Stimulated activated CD8-positive, alpha-beta memory T cell treated with anti-CD3 and anti-CD28 coated beads, Interleukin-7, amount 100 ng/mL, for 48 hours (primary cell): ENCODE measurements at places on chromosomes 2 and 18.

- no peak for DNase-seq
These were observed 75.6 kb upstream of the REG3A start for GRCh38 chr2:79235135-79235534.

DNA sequence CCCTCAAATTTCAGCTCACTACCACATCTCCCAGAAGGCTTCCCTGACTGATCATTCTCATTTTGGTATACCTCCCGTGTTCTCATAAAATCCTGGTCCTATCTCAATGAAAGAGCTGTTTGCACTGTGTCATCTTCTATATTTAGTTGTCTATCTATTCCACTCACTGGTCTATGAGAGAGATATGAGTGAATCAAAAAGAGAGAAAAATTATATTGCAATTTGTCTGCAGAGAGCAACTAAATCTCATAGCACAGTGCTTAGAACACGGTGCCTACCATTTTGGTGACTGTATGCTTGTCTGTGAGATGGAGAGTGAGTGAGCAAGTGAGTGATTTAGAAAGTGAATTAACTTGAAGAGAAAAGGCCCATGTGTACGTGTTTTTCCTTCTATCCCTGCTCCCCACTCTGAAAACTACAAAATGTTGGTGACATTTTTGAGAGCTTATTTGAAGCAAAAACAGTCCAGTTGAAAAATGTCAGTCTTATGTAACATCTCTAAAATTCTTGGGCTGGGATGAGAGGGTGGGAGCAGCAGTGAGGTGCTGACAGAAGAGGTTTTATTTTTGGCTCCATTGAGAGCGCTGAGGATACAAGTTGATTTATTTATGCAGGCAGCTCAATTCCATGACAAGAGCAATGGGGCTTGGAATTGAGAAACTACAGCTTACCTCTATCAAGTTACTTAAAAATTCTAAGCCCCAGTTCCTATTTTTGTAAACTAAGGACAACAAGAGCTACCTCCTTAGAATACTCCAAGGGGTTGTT lies 373.5 kb upstream of the CHST9 start:
- no peak for DNase-seq

DNA sequence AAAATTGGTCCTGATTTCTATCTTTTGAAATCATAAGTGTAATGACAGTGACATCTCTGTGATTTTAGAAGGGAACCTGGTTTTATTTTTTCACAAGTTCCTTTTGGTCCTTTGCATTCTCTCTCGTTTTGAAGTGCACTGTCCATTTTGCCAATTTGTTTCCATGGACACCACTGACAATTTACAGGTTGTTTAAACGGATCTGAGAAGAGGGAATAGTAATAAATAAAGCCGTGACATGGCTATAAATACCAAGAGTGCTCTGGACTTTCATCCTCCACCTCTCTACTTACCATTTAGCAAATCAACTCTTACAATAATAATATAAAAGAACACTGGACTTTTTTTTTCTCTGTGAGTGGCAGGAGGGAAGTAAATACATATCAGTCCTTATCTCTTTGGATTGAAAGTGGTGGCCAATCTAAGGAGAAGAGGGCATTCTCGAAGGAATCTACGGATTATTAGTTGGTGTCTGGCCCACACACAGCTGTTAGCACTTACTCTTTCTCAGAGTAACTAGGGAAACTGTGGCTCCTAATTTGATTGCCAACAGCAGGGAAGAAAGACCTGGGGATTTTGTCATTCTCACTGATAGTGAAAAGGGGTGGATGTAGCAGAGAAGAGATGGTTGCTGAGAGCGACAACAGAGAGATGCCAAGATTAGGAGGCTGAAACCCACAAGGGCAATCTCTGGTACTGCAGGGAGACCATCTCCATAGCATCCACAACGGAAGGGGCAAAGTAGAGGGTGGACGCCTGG lies 108.7 kb upstream of the FSHR start:
- DNase-seq = no peak

- DNase-seq = no peak
These were observed 37.6 kb downstream of the ABCB11 start for GRCh38 chr2:168993538-168993937.

GRCh38 chr18:50451100-50451842 lies 76.4 kb downstream of the SKA1 start:
- DNase-seq = no peak

- DNase-seq = peak; percentile 9
These were observed 109.0 kb downstream of the CERS6 start for GRCh38 chr2:168565112-168565511.

DNA sequence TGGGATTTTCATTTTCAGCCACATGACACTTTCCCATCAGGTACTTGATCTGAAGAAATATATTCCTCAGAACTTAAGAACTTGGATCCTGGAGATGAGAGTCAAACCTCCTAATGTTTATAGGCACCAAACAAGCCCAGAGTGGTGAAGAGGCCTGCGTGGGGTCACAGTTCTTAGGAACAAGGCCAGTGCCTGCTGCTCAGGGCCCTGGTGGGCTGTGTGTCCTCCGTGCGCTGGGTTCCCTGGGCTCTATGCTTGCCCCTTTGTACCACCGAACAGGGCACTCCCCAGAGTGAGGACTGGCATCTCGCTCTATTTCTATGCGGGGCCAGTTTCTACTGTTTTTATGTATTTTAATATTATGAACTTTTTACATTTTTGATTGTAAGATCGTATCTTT lies 76.0 kb upstream of the RBM44 start:
- DNase-seq = no peak

GRCh38 chr2:240435457-240435947 lies at the start of gene GPC1:
Gene GPC1, plus strand, starts transcription at chr2:240435663. Its CDS starts 256 bp downstream, at chr2:240435919.
- DNase-seq = peak; percentile 37

DNA sequence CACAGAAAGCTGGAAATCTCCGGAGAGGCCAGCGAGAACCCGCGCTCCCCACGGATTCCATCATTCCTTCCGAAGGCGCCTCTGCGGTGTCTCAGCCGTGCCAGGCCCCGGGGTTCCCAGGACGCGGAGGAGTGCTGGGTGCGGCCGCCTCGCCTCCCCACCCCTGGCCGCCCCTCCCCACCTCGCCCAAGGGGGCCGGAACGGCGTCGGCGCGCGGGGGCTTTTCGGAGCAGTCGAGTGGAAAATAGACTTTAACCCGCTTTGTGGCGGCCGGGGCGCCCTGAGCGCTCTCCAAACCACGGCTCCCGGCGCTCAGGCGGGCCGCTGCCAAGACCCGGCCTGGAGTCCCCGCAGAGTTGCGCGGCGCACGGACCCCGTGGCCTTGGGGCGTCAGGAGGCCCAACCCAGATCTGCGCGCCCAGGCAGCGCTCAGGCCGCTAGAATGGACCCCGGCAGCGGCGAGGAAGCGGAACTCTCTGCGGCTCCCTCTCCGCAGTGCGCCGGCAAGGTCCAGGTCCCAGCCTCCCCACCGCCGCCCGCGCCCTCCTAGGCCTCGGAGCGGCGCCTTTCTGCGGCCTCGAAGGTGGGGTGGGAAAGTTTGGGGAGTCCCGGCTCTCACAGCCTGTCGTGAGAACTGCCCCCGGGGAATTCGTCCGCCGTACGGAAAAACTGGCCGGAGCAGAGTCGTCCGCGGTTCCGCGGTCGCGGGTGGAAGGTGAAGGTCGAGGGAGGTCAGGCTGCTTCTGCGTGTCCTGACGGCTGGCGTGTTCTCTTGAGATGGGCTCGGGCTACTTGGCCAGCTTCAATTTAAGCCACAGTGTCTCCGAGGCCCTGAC lies 1.2 kb upstream of the EMX1 start:
- no peak for DNase-seq

DNA sequence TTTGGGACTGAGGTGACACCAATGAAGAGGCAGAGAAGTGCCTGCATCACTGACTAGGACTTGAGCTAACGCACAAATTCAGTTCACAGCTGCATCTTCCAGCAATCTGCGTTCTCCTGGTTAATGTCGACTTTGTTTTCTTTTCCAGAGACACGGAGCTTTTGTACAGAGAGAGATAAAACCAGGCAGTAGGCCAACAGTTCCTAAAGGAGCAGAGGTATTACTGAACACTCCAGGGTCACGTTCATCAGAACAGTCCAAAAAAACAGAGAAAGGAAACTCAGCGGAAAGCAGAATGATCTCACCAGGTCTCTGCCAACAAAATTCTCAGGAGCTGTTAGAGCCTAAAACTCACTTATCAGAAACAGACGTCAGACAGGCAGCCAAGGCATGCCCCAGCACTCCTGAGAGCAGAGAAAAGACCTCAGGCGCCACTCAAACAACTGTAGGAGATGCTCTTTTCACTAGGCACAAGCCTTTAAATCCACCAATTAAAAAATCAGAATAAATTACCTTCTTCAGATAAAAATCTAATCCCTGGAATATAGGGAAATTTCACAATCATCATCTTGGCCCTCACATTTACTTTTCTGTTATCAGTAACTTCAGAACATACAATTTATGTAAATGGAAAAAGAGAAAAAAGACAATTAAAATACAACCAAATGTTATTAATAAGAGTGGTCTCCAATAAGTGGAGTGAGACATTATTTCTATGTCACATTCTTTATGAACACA lies 95.9 kb upstream of the SPTBN1 start:
- DNase-seq = no peak

GRCh38 chr2:67755156-67755882 lies 307.5 kb downstream of the C1D start:
- no peak for DNase-seq

GRCh38 chr2:200625958-200626363 lies 40.1 kb downstream of the AOX1 start:
- no peak for DNase-seq

- DNase-seq = no peak
These were observed 25.4 kb upstream of the TANK start for GRCh38 chr2:161134547-161135518.

- no peak for DNase-seq
These were observed 8.5 kb downstream of the MEIS1 start for GRCh38 chr2:66443186-66443978.

DNA sequence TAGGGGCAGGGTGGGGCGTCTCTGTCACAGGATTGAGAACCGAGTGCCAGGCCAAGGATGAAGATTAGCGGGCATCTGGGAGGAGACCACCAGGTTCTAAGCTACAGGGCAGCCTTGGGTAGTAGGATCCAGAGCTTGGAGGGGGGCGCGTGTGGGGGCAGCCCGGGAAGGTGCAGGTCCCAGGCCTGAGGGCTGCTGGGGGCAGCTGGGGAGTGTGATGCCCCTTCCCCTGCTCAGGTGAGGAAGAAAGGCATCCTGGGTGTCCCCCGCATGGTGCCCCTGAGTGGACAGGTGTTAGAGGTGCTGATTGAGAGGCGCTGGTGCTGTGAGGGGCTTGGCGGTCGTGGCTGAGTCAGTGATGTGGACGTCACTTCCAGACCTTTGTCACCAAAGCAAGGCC lies 33.9 kb upstream of the MBP start:
- DNase-seq = no peak

DNA sequence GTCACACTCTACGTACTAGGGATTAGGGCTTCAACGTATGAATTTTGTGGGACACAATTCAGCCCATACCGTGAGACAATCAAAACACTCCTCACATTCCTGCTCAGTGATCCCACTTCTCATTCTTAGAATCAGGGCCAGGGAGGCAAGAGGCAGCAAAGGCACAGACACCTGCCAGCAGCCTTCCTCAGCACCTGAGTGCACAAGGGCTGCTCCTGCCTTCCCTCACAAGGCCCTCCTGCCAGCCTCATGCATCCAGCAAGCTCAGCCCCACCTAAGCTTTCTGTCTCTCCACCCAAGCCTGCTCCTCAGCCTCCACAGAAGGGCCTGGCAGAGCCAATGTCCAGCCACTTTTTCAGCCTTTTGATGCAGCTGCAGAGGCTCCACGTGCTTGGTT lies 141.6 kb downstream of the SP3 start:
- no peak for DNase-seq

- DNase-seq = no peak
These were observed 1.4 kb downstream of the SPATS2L start for GRCh38 chr2:200307724-200308545.

DNA sequence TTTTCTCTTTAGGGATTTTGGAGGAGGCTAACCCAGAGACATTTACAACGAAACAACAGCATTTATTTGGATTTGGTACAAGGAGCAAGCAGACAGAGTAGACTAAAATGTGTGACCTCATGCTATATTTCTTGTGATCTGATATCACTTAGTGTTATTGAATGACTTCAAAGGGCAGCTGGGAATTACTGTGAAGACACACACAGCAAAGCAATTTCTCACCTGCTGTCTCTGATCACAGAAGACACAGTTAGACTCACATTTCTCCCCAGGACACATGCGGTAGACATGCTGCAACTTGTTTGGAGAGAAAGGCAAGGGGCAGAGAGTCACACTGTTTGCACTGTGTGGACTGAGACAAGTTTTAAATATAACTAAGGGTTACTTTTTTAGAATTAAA lies 67.5 kb downstream of the LTBP1 start:
- DNase-seq = no peak

- DNase-seq = no peak
These were observed 36.2 kb upstream of the YES1 start for GRCh38 chr18:848062-848861.

- no peak for DNase-seq
These were observed 54.6 kb downstream of the GREB1 start for GRCh38 chr2:11588228-11589110.

GRCh38 chr2:217943446-217944321 lies 59.1 kb downstream of the TNS1 start:
- no peak for DNase-seq

DNA sequence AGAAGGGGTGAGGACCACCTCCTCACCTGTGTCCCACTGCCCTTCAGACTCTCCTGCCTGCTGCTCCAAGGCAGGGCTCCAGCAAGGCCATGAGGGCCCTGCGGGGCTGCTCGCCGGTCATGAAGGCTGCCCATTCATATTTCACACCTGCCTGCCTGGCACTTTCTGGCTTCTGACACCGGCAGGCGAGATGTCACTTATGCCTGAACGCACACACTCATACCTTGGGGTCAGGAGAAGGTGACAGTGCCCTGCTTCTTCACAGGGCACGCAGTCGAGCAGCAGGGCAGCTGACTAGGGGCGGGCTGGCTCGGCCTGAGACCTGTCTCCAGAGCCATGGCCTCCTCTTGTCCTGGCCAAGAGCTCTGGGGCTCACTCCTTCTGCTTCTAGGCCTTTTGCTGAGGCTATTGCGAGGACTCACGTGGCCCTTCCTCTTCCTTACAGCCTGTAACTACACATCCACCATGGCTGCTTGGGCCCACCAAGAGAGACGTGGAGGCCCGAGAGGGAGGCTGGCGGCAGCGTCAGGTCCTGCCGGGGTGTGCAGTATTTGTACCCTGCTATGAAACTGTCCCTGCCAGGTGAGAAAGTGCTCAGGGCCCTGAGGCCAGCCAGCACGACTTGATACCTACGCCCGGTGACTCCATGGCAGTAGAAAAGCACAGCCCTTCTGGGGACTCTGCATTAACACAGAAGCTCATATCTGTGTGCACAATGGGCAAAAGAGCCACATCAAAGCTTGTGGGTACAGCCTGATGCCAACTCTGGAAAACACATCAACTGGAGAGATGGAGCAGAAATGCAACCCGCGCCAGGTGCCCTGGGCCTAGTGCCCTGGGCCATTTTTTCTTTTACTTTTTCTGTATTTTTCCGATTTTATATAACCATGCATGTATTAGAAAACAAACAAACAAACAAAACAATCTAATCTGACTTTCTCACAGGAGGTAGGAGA lies 30.6 kb downstream of the HS6ST1 start:
- no peak for DNase-seq

GRCh38 chr2:73131807-73132206 lies 19.1 kb upstream of the RAB11FIP5 start:
- no peak for DNase-seq

- no peak for DNase-seq
These were observed 464.1 kb upstream of the CRIM1 start for GRCh38 chr2:35891528-35891927.
